Spinal cord (tissue), 10 donors: ENCODE measurements at places on chromosomes 6 and 20. TPM values are rescaled to one million over a fixed set of nuclear protein-coding genes. Genes with fewer than 3 reads are reported as not detected.

DNA sequence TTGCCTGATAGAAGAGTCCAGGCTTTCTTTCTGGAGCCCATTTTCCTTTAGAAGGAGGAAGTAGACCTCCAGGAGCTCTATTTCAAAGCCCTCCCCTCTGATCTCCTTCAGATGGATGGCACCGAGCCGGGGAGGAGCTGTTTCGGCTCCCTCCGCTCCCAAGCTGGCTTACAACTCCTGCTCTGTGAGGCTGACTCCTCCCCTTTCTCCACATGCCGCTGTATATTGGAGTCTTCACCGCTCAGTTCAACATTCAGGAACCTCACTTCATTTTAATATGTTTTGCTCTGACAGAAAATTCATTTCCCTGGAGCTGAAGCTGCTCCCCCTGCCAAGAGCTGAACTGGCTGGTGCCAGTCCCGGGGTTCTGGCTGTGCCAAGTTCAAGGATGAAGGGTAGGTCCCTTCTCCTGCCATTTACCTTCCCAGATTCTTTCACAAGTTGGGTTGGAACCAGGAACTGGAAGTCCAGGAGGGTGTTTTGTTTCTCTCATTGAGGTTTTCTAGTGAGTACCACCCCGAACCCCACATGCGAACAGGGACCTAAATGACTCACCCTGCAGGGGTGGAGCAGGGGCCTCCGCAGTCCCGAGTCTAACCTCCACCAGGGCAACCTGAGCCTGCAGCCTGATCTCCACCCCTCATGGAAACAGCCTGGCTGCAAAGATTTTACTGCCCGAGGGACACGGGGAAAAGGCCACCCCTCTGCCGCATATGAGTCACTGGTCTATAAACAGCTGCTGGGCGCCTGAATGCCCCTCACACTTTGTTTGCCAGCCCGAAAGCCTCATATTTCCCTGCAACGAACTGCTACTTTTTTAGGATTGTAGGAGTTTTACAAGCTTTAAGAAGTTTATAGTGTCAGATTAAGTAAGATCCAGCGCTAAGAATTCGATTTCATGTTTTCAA is 68.6 kb upstream of the FOXA2 start:
- no peaks in the 10 kb centered on the region for H3K36me3 ChIP-seq
- H3K4me3 ChIP-seq: no peak overlapping the region

- no peak for DNase-seq
- no peak overlapping the region for H3K27ac ChIP-seq
- H3K36me3 ChIP-seq: no peaks in the 10 kb centered on the region
- H3K27me3 ChIP-seq: no peaks in the 10 kb centered on the region
These were observed 527.0 kb downstream of the CDH26 start for GRCh38 chr20:60485012-60485760.

GRCh38 chr6:129842137-129842536 is 19.0 kb downstream of the TMEM244 start:
- H3K27me3 ChIP-seq: no peaks in the 10 kb centered on the region
- DNase-seq: no peak
- H3K4me3 ChIP-seq: no peak overlapping the region
- H3K36me3 ChIP-seq: no peaks in the 10 kb centered on the region
- no peaks in the 10 kb centered on the region for H3K4me1 ChIP-seq

DNA sequence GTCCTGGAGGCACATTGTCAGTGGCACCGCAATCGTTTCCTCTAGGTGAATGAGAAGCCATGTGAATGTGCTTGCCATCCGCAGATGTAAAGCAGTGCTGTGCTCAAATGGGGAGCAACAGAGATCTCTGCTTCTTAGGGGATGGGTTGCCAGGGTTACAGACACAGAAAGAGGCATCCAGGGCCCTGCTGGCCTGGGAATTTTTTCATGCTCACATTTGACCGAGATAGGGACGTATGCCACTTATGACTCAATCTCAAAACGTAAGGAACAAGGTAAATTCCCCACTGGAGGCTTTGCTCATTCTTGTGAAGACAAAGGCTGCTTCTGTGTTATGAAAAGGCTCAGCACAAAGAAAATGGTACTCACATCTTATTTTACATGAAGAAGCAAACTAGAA is 11.0 kb downstream of the C6orf118 start:
- no peaks in the 10 kb centered on the region for H3K4me1 ChIP-seq
- no peaks in the 10 kb centered on the region for H3K27me3 ChIP-seq
- H3K4me3 ChIP-seq: no peak overlapping the region
- H3K36me3 ChIP-seq: peaks cover 22% of the 10 kb centered on the region
- no peak overlapping the region for H3K27ac ChIP-seq
- peak; percentile 42 for DNase-seq

GRCh38 chr6:79373880-79374279 is 139.4 kb upstream of the HMGN3 start:
- no peaks in the 10 kb centered on the region for H3K36me3 ChIP-seq
- no peaks in the 10 kb centered on the region for H3K27me3 ChIP-seq
- H3K4me3 ChIP-seq: no peak overlapping the region
- no peak for DNase-seq
- H3K4me1 ChIP-seq: no peaks in the 10 kb centered on the region

- no peaks in the 10 kb centered on the region for H3K27me3 ChIP-seq
- no peaks in the 10 kb centered on the region for H3K36me3 ChIP-seq
- DNase-seq: peak; percentile 57
- H3K27ac ChIP-seq: no peak overlapping the region
- H3K4me3 ChIP-seq: no peak overlapping the region
These were observed 75.2 kb upstream of the GLP1R start for GRCh38 chr6:38973178-38974057.

GRCh38 chr20:8291873-8292272 is 159.8 kb downstream of the PLCB1 start:
- no peaks in the 10 kb centered on the region for H3K4me1 ChIP-seq
- DNase-seq: no peak
- H3K27me3 ChIP-seq: no peaks in the 10 kb centered on the region
- no peak overlapping the region for H3K4me3 ChIP-seq

DNA sequence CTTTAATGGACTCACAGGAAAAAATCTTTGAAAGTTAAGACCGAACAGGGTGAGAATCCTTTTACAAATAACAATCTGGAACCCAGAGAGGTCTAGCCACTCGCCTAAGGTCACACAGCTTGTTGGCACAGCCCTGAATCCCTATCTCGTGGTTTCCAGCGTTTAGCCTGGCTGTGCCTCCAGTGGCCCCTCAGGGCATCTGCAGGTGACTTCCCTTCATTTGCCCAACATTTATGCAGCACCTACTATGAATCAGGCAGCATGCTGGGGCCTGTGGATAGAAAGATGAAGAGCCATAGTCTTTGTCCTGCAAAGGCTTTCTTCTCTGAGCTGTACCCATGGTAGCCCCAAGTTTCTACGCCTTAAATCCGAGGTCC is 2.6 kb upstream of the NR2E1 start:
- no peak overlapping the region for H3K27ac ChIP-seq
- peaks cover 40% of the 10 kb centered on the region for H3K4me1 ChIP-seq
- DNase-seq: no peak
- H3K36me3 ChIP-seq: no peaks in the 10 kb centered on the region
- H3K27me3 ChIP-seq: peaks cover 100% of the 10 kb centered on the region

DNA sequence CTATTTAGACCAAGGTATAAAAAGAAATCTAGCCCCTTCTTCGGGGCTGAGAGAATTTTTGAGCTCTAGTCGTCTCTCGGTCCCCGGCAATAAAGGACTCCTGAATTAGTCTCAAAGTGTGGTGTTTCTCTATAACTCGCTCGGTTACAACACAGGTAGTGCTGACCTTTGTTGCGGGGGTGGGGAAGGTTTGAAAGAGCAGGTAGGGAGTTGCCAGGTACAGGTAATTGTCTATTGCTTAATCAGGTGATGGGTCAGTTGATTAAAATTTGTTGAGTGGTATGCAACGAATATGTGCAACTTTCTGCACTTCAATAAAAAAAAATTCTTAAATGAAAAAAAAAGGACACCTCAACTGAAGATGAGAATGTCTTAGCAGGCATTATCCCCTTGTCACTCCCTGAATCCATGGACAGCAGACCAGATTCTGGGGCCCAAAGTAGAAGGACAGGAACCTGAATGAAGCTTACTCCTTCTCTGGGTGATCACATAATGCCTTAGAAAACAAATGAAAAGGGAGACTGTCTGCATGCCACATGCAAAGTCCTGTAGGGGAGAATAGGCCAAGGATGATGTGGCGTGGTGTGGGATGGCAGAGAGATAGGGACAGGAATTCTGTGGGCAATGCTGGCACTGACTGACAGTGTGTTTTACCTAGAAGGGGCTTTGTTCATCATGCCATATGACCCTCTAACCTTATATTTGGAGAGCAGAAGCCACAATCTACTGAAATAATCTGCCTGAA is 157.6 kb upstream of the OLIG3 start:
- no peak for DNase-seq
- H3K4me1 ChIP-seq: no peaks in the 10 kb centered on the region
- H3K36me3 ChIP-seq: no peaks in the 10 kb centered on the region
- H3K4me3 ChIP-seq: no peak overlapping the region
- H3K27ac ChIP-seq: no peak overlapping the region

- no peak within 1 kb of the TSS for H3K4me3 ChIP-seq
- H3K27ac ChIP-seq: no peak within 1 kb of the TSS
- no peaks in the 10 kb centered on the region for H3K36me3 ChIP-seq
- H3K27me3 ChIP-seq: no peaks in the 10 kb centered on the region
- DNase-seq: no peak
- no peaks in the 10 kb centered on the region for H3K4me1 ChIP-seq
These were observed at the start of gene HLA-DQA1 for GRCh38 chr6:32637219-32637880. HLA-DQA1 (plus strand) TSS chr6:32637406; CDS start chr6:32637459, 53 bp downstream.

DNA sequence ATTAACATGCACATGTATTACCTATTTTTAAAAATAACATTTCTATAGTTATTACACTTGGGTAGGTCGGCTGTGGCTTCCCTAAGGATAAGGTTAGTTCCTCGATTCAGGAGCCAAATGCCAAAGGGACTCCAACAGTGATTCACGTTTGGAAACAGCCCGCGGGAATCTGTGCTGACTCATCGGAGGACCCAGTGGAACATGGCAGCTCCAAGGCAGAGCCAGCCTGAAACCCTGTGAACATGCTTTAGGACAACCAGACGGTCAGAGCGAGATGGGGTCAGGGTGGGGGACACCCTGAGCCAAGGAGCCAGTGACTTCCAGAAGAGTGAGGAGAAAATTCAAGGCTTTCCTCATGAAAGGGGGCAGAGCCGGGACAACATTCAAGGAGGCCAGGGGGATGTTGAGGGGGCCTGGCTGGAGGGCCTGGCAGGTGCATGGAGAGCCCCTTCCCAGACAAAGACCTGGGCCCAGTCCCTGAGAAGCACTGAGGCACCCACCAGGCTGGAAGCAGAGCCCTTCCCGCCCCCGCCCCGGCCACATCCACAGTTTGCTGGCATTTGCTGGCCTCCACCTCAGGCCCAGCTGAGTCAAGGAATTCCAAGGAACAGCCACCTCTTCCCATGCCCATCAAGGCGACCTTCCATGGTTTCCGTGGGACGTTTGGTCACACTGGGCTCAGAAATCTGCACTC is 133.2 kb downstream of the SNX5 start:
- no peak for DNase-seq
- H3K4me3 ChIP-seq: no peak overlapping the region
- H3K4me1 ChIP-seq: peaks cover 16% of the 10 kb centered on the region
- peak overlapping the region; percentile 75 for H3K27ac ChIP-seq
- no peaks in the 10 kb centered on the region for H3K27me3 ChIP-seq

TDRD6 gene
- total RNA-seq: 1.2 TPM

OLIG3 gene
- total RNA-seq: 3.3 TPM

SLC13A3 gene
- total RNA-seq: 39.6 TPM

WDR46 gene
- total RNA-seq: 53.8 TPM
